ENCODE measurements at places on chromosomes 4 and X.
A peak's percentile ranks its signal among the peaks of the same experiment; 100 is the strongest.

GRCh38 chr4:2337896-2338295, 76.0 kb upstream of the MXD4 start:
- DNase-seq, result no peak

- no peak for DNase-seq
Measured at GRCh38 chr4:35649778-35650177, 594.5 kb downstream of the ARAP2 start.

DNA sequence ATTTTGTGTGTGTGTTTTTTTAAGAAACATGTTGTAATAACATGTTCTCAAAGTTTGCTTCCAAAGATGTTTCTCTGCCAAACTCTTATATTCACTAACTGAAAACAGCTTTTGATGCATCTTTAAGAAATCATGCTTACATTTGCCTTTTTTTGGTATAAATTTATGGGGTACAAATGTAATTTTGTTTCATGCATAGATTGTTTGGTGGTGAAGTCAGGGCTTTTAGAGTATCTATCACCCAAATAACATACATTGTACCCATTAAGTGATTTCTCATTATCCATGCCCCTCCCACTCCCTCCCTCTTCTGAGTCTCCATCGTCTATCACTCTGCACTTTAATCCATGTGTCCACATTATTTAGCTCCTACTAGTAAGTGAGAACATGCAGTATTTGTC, 30.8 kb downstream of the SPINK2 start:
- no peak for DNase-seq

GRCh38 chrX:23662853-23663252, 4.4 kb upstream of the PRDX4 start:
- DNase-seq, result peak; percentile 35

GRCh38 chr4:172050911-172051310, 237.7 kb downstream of the GALNTL6 start:
- no peak for DNase-seq

DNA sequence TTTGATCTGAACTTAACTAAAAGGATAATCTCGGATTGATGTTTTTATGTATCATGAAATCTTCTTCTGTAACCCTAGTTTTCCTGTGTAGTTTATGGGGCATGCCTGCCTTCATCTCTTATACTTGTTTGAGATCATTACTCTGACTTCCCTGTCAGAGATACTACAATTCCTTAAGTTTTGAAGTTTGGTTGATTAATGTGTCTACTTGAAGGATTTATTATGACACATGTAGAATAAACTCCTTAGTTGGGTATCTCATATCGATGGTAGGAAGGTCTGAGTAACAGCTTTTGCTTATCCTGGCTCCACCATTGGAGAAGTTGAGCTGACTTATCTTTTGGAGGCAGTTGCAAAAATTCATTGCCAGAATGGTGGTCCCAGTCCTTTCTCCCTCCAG, 46.7 kb downstream of the WWC2 start:
- DNase-seq, result no peak

DNA sequence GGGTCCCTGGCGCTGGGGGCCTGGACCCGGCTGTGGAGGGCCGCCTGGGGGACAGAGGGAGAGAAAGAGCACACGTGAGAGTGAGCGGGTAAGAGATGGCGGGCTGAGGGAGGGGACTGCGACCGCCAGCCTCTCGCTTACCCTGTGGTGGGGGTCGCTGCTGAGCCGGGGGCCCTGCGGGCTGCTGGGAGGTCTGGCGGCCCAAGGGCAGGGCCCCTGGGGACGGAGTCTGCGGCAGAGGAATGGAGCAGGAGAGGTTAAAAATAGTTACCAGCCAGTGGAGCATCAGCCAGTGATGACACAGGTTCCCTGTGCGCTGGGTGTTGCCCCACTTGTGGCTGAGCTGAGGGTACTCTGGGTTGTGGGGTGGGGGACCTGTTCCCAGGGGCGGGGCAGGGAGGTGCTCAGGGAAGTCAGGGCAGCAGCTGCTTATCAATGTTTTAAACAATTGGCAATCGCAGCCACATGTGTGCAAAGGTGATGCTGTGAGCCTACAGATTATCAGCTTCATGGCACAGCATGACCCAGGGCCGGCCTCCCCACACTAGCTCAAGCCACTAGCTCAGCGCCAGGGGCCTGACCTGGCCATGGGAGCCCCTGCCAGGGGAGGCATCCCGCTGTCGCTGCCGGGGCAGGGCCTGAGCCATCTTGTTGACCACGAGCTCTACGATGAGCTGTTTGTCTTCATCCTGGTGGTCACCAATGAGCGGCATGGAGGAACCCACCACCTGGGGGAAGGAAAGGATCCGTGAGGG, 7.5 kb upstream of the TIMP1 start:
- DNase-seq, result no peak

GRCh38 chr4:134634301-134634700, 432.7 kb upstream of the PABPC4L start:
- no peak for DNase-seq

GRCh38 chr4:137528673-137529072, 3.6 kb downstream of the PCDH18 start:
- no peak for DNase-seq

DNA sequence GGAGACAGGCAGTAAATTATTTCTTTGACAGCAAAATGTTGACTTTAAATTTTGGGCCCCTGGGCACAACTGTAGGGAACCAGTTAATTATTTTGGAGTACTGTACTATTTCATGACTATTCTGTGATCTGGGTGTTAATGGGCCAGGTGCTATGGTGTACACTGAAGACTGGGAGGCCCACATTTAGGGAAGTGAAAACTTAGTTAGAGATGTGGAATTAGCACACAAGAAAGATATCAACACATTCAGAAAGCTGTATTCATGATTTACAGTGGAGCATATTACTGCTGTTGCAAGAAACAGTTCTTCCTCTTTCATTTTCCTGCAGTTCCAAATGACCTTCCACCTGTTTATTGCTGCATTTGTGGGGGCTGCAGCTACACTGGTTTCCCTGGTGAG, 12.4 kb downstream of the PLP1 start:
- no peak for DNase-seq

DNA sequence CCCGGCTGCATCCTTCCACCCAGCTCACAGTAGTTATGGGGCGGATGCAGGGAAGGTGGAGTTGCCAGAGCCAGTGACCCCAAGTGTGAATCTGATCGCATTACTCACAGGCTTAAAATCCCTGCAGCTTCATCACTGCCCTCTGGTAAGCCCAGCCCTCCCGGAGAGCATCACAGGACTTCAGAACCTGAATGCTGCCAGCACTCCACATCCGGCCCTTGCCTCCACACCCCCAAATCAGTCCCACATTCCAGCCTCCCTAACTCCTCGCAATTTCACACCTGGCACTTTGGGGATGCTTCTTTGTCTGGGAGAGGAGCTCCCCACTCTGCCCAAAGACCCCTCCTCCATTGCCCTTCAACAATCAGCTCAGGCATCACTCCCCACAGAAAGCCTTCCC, 15.6 kb downstream of the RASL11B start:
- no peak for DNase-seq

- no peak for DNase-seq
Measured at GRCh38 chrX:119734897-119735339, 23.5 kb upstream of the SOWAHD start.

GRCh38 chr4:102531462-102531861, 30.3 kb downstream of the NFKB1 start:
- no peak for DNase-seq

- no peak for DNase-seq
Measured at GRCh38 chr4:82708982-82709381, 89.6 kb downstream of the SCD5 start.

- no peak for DNase-seq
Measured at GRCh38 chrX:56805399-56805798, 76.4 kb downstream of the NBDY start.

DNA sequence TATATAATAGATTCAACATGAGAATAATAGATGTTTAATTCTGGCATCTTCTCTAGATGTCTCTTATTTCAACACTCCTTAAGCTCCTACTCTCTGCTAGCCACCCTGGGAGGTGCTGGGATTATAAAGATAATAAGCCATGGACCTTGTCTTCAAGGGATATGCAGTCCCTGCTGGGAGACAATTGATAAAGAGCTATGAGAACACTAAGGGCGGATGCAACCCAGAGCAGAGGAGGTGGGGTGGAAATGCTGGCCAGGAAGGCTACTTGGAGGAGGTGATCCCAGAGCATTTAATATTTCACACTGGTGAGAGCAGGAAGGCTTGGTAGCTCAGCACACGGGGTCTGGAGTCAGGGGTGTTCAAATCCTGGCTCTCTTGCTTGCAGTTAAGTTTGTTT, 18.3 kb upstream of the PGRMC2 start:
- no peak for DNase-seq

DNA sequence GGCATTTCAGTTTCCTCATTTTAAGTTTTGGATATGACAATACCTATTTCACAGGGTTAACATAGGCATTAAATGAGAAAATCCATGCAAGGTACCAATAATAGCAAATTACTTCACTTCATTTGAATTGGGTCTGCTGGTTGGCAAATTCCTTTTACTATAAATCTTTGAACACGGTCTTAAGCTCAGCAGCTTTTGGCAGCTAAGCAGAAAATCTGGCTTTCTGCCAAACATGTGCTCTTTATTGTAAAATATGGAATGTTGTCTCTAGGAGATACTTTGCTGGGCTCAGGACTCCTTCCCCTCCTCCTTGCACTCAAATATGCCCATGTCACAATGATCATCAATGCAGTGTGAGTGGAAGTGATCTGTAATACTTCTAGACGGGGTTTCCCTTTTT, 16.8 kb upstream of the DMP1 start:
- peak; percentile 2 for DNase-seq

DNA sequence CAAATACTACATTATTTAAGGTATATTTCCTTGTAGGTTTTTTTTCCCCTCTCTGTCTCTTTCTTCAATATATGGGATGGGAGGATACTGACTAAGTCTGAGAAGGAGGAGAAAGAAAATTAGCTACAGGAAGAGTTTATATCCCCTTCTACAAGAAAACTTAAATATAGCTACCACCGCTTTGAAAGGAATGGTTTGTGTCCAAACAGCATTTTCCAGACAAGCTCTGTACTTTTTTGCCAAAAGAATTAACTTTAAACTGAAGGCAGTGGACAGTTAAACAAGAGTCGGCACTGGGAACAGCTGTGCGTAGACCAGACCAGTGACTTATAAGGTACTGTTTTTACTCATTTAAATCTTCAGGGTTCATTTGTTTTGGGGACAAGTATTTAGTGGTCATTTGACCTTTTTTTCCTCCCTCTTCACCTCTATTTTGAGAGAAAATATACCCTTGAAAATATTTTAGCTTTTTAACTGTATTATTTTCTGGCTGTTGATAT, 303.7 kb downstream of the ARHGAP24 start:
- no peak for DNase-seq

DNA sequence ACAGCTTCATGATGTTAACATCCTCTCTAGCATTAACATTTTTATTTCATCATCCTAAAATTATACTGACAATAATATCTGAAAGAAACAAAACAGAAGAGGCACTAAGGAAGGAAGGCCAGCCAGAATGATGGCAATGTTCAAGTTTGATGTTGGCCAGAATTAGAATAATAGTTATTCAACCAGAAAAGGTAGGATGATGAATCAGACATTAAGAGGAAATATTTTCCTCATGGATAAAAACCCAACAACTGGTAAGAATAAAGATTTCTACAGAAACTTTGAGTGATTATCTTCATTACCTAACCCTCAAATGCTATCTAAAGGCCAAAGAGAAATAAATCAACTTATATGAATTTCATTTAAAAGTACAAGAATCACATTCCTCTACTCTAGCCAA, 105.2 kb downstream of the PDE5A start:
- no peak for DNase-seq

- no peak for DNase-seq
Measured at GRCh38 chr4:139028191-139028661, 12.6 kb downstream of the NOCT start.

DNA sequence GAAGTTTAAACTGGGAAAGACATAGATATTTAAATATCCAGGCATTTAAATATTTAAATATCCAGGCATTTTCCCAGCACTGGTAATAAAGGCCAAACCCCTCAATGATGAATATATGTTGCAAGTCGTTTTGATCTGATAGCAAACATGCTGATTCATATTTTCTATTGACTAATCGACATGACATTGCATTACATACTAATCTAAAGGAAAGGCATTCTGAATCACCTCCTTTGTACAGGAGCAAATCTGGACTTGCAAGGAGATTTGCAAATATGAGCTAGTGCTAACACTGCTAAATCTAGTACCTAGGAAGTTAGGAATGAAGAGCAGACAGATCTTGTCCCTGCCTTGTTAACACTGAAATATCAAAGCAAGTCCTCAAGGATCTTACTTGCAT, 207.3 kb downstream of the SLC7A11 start:
- DNase-seq, result peak; percentile 8

- DNase-seq, result no peak
Measured at GRCh38 chr4:64911846-64912245, 502.6 kb upstream of the TECRL start.

DNA sequence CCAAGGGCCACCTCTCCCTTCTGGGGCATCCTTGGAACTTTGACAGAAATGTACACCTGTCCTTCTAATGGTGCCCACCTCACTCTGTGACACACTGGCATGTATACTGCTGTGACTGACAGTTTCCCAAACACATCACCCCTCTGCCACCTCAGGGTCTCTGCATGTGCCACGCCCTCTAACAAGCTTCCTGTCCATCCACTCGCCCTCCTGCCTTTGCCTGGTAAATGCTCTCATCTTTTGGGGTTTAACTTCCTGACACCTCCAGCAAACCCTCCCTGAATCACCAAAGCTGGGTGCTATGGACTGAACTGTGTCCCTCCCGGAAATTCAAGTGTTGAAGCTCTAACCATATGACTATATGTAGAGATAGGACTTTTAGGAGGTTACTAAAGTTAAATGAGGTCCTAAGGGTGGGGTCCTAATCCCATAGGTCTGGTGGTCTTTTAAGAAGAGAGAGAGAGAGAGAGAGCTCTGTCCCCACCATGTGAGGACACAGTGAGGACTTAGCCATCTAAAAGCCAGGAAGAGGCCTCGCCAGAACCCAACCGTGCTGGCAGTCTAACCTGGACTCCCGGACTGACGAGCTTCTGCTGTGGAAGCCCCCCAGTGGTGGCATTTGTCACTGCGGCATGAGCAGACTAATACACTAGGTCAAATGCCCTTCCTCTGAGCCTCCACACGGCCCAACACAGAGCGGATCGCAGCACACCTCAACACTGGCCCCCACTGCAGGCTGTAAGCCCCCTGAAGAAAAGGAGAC, 95.6 kb downstream of the AFAP1 start:
- DNase-seq, result peak; percentile 38

- DNase-seq, result no peak
Measured at GRCh38 chrX:132063862-132064261, 40.8 kb downstream of the STK26 start.

DNA sequence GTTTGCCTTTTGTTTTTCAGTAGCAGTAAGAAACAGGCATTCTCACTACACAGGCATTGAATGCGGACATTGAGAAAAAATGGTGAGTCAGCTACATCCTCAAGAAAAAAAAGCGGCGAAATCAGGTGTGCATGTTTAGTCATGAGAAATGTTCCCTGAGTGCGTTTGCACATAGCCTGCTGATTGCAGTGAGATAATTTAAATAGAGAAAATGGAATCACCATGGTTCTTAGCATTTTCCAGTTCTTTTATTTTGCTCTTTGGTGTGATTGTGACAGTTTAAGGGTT, 54.1 kb upstream of the CLDN34 start:
- no peak for DNase-seq
